Activated CD4-positive, alpha-beta T cell treated with anti-CD3 and anti-CD28 coated beads for 24 hours (primary cell): ENCODE measurements at places on chromosomes 3 and 15.

GRCh38 chr3:126307591-126308393 is 49.4 kb downstream of the KLF15 start:
- no peak for DNase-seq

DNA sequence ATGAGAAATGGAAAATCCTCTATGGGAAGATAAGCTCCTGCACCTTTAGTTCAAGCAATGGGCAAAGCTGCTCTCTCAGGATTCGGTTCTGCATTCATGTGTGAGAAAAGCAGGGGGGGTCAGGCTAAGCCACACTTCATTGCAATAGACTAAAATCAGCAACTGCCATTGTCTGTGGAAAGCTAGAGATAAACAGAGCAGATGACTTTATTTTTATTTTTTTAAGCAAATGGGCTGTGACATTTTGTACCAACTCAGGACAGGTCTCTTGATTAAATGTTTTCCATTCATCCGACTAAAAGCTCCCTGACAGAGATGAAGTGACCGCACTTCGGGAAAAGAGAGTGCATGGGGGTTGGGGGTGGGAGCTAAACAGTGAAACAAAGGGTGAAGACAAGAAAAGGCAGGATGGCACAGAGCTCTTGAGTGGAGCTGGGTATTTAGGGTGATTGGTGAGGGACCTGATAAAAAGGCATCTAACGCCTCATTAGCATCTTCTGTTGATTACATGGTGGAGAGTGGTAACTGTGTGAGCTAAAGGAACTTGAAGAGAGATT is 987.4 kb downstream of the TUSC7 start:
- no peak for DNase-seq

- no peak for DNase-seq
These were observed 165.2 kb upstream of the TPM1 start for GRCh38 chr15:62877276-62877857.

- no peak for DNase-seq
These were observed 115.0 kb upstream of the TPRG1 start for GRCh38 chr3:189056646-189057335.

- DNase-seq = no peak
These were observed 67.6 kb upstream of the GCNT3 start for GRCh38 chr15:59543721-59544547.
